Chondrocyte (in vitro differentiated cells): ENCODE measurements at places on chromosomes 1 and 21. TPM values are rescaled to one million over a fixed set of nuclear protein-coding genes. Genes with fewer than 3 reads are reported as not detected.
A peak's percentile ranks its signal among the peaks of the same experiment; 100 is the strongest.

- no peak for DNase-seq
Measured at GRCh38 chr1:9075022-9075421, 5.6 kb upstream of the SLC2A5 start.

GRCh38 chr1:205248793-205249601 is 21.3 kb downstream of the TMCC2 start:
- peak; percentile 96 for DNase-seq

GRCh38 chr1:201085902-201086735 is 26.1 kb downstream of the CACNA1S start:
- no peak for DNase-seq

DNA sequence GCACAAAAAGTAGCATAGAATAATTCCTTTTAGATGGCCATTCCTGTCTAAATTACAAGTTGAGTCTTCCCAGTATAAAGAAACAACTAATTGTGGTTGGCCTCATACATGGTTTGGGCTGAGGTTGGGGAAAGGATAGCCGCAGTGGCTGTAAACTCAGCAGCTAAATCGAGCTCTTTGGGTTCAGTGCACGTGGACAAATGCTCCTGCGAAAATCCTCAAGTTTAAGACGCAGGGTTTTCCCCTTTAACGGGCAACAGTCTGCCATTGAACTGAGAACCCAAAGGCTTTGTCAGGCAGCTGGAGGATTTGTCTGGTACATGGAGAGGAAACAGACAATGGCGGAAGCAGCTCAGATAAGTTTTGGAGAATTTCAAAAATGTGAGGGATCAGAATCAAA is 331.9 kb downstream of the TGFB2 start:
- no peak for DNase-seq

DNA sequence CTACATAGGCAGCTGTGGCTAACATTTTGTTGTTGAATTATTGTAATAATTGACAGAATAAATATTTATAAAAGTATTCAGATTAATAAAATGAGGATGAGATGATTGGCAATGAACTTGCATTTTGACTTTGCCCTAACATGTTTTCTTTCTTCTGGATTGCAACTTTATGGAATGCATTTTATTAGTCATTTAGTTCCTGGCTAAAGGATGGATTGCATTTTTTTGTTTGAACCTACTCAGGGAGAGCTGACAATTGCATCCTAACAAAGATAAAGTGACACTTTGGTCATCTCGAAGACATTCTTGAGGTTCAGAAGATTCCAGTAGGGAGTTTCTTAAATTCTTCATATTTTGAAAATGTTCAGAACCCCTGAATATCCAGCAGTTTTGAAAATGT is 37.5 kb downstream of the PGM1 start:
- DNase-seq = no peak

DNA sequence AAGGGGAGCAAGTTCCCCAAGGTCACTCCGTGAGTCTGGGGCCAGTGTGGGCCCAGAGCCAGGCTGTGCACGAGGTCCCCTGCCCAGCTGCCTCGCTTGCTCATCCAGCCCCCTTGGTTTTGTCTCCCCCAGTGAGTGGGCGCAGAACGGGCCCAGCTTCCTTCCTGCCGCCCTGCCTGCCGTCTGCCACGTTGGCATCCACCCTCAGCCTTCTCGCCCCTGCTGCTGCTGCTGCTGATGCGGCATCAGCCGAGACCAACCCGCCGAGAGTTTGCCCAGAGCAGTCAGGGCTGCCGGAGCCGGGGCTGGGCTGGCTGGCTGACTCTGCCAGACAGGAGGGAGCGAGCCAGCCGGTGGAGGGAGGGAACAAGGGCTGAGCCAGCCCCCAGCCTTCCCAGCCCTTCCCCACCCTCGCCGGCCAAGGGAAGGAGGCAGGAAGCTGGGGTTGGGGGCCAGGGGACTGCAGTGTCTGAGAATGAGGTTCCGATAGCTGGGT is 31.4 kb upstream of the WASF2 start:
- DNase-seq = no peak

GRCh38 chr1:170360601-170361000 is 171.4 kb upstream of the GORAB start:
- DNase-seq = no peak

DNA sequence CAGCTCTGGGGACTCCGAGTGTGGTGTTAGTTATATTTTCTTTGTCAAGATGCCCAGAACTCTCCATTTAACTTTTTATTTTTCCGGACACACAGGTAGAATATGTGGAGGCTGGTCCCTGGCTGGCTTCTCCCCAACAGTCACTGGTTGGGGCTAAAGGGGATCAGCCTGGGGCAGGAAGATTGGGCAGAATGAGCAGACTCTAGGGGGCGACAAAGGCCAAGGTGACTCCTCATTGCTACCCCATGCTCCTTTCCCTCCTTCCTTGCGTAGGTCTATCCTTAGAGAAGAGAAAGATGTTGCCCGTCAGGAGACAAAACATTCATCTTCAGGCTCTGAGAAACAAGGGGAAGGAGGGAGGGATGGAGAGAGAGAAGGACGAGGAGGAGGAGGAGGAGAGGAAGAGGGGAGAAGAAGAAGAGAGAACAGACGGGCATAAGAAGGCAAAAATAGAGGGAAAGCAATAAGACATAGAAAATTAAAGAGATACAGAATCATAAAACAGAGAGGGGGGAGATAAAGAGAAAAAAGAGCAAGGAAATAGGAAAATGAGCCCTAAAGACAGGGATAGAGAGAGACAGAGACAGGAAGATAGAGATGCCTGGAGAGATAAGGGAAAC is 89.9 kb downstream of the FOXD2 start:
- DNase-seq = no peak

GRCh38 chr1:160935527-160936258 is 18.9 kb downstream of the ITLN2 start:
- no peak for DNase-seq

GRCh38 chr1:183270541-183271141 is 84.6 kb downstream of the LAMC2 start:
- no peak for DNase-seq

DNA sequence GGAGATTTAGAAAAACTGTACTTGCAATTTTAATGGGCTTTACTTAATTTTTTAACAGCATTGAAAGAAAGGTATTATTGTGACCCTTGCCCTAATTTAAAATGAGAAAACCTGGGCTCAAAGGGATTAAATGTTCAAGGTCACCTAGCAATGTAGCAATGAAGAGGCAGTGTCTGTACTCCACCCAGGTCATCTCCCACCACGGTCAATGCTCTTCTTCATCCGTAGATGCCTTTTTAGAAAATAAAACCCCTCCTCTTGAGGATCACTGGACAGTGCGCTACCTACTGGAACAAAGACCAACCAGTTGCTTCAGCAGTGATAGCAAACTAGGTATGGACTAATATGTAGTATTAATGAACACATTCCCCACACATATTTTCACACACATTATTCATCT is 29.8 kb upstream of the HAO2 start:
- DNase-seq = no peak

- no peak for DNase-seq
Measured at GRCh38 chr1:119799599-119800177, 11.6 kb downstream of the REG4 start.

DNA sequence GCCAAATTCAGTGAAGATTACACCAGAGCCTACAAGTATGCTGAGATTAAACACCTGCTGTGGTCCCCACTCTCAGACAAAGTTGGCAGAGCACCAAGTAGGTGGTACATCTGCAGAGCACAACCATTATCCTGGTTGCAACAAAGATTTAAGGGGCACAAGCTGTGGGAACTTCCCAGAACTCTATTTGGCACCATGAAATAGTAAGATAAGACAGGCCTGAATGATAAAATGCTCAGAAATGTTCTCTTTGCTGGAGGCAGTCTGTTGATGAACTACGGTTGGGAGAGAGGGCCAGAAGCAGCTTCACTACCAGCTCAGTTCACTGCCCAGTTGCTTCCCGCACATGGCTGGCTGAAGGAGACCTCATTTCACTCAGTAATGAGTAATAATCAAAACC is 19.9 kb downstream of the RPL5 start:
- DNase-seq = no peak

GRCh38 chr1:244162786-244163530 is 111.9 kb downstream of the ZBTB18 start:
- no peak for DNase-seq

DNA sequence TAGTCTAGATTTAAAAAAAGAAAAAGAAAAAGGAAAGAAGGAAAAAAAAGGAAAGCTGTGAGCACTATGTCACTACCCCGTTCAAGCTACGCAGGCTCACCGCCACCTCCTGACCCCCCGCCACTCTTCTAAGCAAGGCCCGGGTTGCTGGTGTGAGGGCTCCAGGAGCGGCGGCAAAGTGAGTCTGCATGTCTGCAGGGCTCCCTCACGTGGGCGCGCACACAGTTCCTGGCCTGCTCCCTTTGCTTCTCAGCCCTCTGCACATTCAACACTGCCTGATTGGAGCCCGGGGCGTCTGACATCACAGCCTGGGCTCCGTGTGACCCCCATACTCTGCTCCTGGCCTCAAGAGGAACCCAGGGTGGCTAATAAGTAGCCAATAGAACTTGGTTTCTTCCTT is 81.4 kb upstream of the TLR5 start:
- no peak for DNase-seq

- no peak for DNase-seq
Measured at GRCh38 chr1:39928809-39929587, 25.9 kb upstream of the MFSD2A start.

DNA sequence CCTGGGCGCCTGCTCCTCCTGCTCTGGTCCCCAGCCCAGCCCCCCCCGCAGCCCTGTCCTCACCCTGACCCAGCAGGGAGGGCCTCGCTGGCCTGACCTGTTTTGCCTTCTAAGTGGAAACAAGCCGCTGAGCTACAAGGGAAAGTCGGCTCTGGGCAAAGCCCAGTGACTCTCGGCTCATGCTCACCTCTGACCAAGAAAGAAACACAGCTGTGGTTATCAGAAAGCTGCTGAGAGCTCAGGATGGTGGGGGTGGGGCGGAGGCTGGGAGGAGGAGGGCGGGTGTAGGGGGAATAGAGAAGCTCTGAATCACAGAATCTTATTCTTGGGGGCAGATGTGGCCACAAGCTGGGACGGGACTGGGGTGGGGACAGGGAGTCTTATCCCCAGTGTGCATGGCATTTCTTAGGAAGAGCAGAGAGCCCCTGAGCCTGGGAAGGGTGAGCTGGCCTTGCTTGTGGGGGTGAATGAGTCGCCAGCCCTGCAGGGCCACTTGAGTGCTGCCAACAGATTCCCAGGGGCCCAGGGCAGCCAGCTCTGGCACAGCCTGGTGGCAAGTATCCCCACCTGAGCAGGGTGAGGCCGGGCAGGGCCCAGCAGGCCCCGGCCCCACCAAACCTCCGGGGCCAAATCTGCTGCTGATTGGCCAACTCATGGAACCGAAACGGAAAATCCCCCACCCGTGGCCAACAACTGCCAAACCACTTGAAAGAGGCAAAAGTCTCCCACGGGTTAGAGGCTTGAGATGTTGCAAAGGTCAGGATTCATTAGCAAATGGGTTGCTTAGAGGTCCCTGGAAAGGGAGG is 120.6 kb downstream of the SPSB1 start:
- no peak for DNase-seq

DNA sequence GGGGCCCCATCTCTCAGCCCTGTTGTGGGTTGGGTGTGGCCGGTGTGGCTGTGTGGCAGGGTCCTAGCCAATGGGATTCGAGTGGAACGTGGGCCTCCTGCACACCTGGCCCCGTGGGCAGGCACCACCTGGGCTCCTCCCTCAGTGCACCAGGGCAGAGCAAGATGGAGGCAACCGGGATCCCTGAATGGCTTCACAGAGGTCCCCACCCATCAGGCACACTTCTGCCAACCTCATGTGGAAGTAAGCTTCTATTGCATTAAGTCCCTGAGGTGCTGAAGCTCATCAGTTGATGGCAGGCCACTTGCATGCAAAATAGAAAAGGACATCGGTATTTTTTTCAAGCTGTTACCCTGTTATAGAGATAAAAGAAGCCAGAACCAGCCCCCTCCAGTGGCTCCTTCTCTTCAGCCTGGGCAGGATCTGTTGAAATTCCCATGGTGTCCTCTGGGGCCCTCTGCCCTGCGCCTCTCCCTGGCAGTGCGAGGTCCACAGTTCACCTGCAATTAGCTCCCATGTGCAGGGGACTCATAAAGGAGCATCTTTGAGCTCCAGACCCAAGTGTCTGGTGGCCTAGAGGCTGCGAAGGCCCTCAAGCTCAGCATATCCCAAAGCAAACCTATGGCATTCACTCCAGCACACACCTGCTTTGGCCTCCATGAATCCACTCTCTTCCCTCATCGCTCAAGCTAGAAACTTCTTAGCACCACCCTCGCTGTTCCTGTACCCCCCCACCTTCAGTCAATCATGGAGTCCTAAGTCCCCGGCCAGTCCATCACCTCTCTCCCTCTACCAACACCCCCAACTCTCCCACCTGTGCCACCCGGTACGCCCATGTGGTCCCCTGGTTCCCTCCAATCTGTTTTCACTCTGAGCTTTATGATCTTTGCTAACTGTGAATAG is 2.1 kb upstream of the SLC45A1 start:
- DNase-seq = no peak

DNA sequence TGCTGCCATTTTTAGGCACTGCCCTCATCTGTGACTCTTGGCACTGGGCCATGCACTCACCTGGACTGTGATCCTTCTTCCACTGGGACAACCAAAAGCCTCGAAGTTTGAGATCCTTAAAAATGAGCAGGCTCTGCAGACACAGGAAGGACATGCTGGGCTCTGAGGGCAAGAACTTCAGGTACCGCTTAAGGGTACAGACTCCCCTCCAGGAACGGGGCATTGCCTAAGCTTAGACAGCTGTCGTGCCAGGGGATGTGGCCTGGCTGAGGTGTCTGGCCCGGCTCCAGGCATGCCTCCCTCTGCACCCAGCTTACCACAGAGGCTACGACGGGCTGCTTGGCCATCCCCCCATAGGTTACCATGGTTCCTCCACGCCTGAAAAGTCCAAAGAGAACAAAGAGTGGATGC is 14.2 kb upstream of the SRSF4 start:
- peak; percentile 47 for DNase-seq

- no peak for DNase-seq
Measured at GRCh38 chr1:29956349-29957030, 720.2 kb downstream of the PTPRU start.

DNA sequence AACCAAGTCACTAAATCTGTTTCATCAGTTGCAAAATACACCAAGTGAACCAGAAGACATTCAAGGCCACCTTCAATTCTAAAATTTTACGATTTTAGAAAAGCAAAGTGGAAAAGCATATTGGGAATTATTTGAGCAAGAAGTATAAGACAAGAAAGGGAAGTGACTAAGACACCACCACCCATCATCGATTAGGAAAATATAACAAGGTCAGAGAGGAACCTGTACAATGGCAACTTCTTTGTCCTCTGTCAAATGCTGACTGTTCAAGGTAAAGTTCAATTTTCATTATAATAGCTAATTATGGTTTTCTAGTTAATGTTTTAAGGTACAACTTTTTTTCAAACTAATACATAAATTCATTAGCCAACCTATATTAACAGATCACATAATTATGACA is 10.8 kb downstream of the FRRS1 start:
- DNase-seq = no peak

OTUD3 gene
- total RNA-seq = 6.4 to 9.3 TPM (median 6.5 TPM) in 3 replicates

BSDC1 gene
- total RNA-seq = 56.6 to 67.0 TPM (median 57.6 TPM) in 3 replicates

BSND gene
- total RNA-seq = not detected in 3 replicates

TMOD4 gene
- total RNA-seq = 0.60 to 1.9 TPM in 2 of 3 replicates, not detected in the other

SLC6A17 gene
- total RNA-seq = 1.6 to 6.1 TPM (median 2.1 TPM) in 3 replicates

TRMT1L gene
- total RNA-seq = 10.9 to 21.0 TPM (median 12.6 TPM) in 3 replicates
